ENCODE measurements at places on chromosomes 12 and 14. TPM values are rescaled to one million over a fixed set of nuclear protein-coding genes. Genes with fewer than 3 reads are reported as not detected.

Gene KRT80
- 23.7 TPM for total RNA-seq

Gene KRT74
- total RNA-seq, result not detected

Gene KRT83
- total RNA-seq, result not detected

Gene OR4E2
- total RNA-seq, result not detected

Gene LALBA
- not detected for total RNA-seq

Gene NIN
- 68.2 TPM for total RNA-seq
